ENCODE measurements at places on chromosomes 4 and X. TPM values are rescaled to one million over a fixed set of nuclear protein-coding genes. Genes with fewer than 3 reads are reported as not detected.

HCCS gene
- 17.0 TPM for total RNA-seq

MND1 gene
- total RNA-seq, result 1.1 TPM

HERC3 gene
- total RNA-seq, result 85.7 TPM

KLHL13 gene
- total RNA-seq, result 0.61 TPM

WDR17 gene
- 1.0 TPM for total RNA-seq

GAGE12J gene
- not detected for total RNA-seq

ZMAT1 gene
- total RNA-seq, result 20.5 TPM

DNA sequence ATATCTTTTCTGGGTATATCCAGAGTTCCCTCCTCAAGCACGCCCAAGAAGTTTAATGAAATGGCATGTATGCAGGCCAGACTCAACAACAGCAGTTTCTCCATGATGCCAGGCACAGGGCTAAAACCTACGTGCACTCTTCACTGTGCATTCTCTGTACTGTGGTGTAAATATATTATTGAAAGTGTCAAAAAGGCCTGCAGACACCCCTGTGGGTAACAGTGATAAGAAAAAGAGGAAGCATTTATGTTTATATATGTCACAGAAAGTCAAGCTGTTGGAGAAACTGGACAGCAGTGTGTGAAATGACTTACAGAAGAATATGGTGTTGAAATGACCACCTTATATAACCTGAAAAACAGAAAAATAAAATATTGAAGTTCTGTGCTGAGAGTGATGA lies 29.6 kb upstream of the DCAF8L1 start:
- H3K36me3 ChIP-seq, result no peaks in the 10 kb centered on the region
- no peaks in the 10 kb centered on the region for H3K4me1 ChIP-seq
- no peak overlapping the region for H3K4me3 ChIP-seq
- DNase-seq, result no peak
- no peak overlapping the region for H3K27ac ChIP-seq

- H3K4me3 ChIP-seq, result no peak overlapping the region
- H3K4me1 ChIP-seq, result no peaks in the 10 kb centered on the region
- DNase-seq, result no peak
- no peak overlapping the region for H3K27ac ChIP-seq
These were observed 89.2 kb upstream of the GPM6B start for GRCh38 chrX:13906093-13906492.

- DNase-seq, result no peak
- H3K27me3 ChIP-seq, result no peaks in the 10 kb centered on the region
- H3K27ac ChIP-seq, result no peak overlapping the region
- H3K4me1 ChIP-seq, result no peaks in the 10 kb centered on the region
- no peaks in the 10 kb centered on the region for H3K36me3 ChIP-seq
These were observed 804.3 kb downstream of the FSTL5 start for GRCh38 chr4:161359491-161359890.

DNA sequence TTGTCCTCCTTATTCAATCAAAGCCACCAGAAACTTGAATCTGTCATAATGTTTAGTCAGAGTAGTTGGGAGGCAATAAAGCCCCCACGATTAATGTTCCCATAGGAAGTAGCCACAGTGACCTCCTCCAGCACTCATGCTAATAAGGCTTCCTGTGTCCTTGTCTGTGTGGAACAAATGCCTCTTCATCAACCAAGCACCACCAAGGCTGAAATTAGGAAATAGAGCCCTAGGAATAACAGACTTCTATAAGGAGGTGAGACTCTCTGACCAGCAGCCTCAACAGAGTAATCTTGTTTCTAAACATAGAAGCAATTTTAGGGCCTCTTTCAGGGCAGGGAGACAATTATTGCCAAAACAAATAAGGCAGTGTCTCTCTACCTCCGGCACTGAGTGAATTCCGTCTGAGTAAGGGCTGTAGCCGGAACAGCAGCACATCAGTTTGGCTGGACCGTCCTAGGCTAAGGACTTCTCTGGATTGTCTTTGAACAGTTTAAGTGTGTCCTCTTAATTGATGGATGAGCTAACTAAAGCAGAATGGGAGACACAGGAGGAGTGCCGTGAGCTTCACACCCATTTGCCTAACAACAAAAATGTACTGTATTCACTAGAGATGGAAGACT lies 329.2 kb upstream of the HAND2 start:
- no peak for DNase-seq
- H3K4me3 ChIP-seq, result no peak overlapping the region
- no peaks in the 10 kb centered on the region for H3K4me1 ChIP-seq
- H3K27ac ChIP-seq, result no peak overlapping the region

GRCh38 chr4:155660436-155660835 lies 6.2 kb upstream of the GUCY1A1 start:
- no peaks in the 10 kb centered on the region for H3K4me1 ChIP-seq
- H3K27ac ChIP-seq, result no peak overlapping the region
- H3K27me3 ChIP-seq, result no peaks in the 10 kb centered on the region
- H3K36me3 ChIP-seq, result no peaks in the 10 kb centered on the region
- H3K4me3 ChIP-seq, result no peak overlapping the region

- no peaks in the 10 kb centered on the region for H3K36me3 ChIP-seq
- DNase-seq, result no peak
- no peak overlapping the region for H3K4me3 ChIP-seq
- H3K27ac ChIP-seq, result no peak overlapping the region
- H3K4me1 ChIP-seq, result no peaks in the 10 kb centered on the region
These were observed 177.5 kb upstream of the NUDT10 start for GRCh38 chrX:51155157-51155556.

DNA sequence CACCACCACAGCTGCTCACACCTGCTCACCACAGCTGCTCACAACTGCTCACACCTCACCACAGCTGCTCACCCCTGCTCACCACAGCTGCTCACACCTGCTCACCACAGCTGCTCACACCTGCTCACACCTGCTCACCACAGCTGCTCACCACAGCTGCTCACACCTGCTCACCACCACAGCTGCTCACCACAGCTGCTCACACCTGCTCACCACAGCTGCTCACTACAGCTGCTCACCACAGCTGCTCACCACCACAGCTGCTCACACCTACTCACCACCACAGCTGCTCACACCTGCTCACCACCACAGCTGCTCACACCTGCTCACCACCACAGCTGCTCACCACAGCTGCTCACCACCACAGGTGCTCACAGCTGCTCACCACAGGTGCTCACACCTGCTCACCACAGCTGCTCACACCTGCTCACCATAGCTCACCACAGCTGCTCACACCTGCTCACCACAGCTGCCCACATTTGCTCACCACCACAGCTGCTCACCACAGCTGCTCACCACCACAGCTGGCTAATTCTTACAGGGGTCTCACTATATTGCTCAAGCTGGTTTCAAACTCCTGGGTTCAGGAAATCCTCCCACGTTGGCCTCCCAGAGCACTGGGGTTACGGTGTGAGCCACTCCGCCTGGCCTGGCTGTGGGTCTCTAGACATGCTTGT lies 30.4 kb upstream of the CPLX1 start:
- DNase-seq, result peak; percentile 3
- peak overlapping the region; percentile 56 for H3K27ac ChIP-seq
- H3K4me3 ChIP-seq, result no peak overlapping the region

- no peak for DNase-seq
- no peaks in the 10 kb centered on the region for H3K36me3 ChIP-seq
- no peaks in the 10 kb centered on the region for H3K27me3 ChIP-seq
- H3K4me3 ChIP-seq, result no peak overlapping the region
- peaks cover 4% of the 10 kb centered on the region for H3K4me1 ChIP-seq
These were observed 211.3 kb downstream of the TENM3 start for GRCh38 chr4:182454440-182455013.

- H3K27ac ChIP-seq, result no peak within 1 kb of the TSS
- no peaks in the 10 kb centered on the region for H3K27me3 ChIP-seq
- H3K36me3 ChIP-seq, result no peaks in the 10 kb centered on the region
These were observed at the start of gene TCEAL4 for GRCh38 chrX:103585411-103586313. Gene TCEAL4, plus strand, starts transcription at chrX:103585515. Its CDS starts 1,161 bp downstream, at chrX:103586676.

- no peak for DNase-seq
These were observed 115.7 kb upstream of the GATB start for GRCh38 chr4:151876381-151876988.

DNA sequence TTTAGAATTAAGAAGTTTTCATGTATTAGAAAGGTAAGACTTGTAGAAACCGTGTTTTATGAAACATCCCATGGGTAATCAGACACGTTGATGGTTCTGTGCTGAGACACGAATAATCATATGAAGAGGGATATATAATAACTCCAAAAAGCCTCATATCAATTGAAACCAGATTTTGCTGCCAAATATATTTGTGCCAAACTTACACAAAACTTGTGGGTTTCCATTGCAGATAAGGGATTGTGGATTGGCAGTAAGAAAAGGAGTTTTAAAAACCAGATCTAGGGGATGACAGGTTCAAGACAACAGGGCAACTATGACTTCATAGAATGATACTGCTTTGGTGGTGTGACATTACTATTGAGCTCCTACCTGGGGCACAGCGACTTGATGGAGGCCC lies 616.1 kb downstream of the BCOR start:
- no peak for DNase-seq
- no peak overlapping the region for H3K27ac ChIP-seq
- H3K36me3 ChIP-seq, result no peaks in the 10 kb centered on the region
- no peaks in the 10 kb centered on the region for H3K4me1 ChIP-seq
- H3K27me3 ChIP-seq, result peaks cover 2% of the 10 kb centered on the region

GRCh38 chrX:108736509-108737479 lies at the start of gene IRS4:
Gene IRS4, minus strand, starts transcription at chrX:108736563.
- no peaks in the 10 kb centered on the region for H3K4me1 ChIP-seq
- no peak within 1 kb of the TSS for H3K27ac ChIP-seq
- peaks cover 29% of the 10 kb centered on the region for H3K27me3 ChIP-seq
- DNase-seq, result no peak

DNA sequence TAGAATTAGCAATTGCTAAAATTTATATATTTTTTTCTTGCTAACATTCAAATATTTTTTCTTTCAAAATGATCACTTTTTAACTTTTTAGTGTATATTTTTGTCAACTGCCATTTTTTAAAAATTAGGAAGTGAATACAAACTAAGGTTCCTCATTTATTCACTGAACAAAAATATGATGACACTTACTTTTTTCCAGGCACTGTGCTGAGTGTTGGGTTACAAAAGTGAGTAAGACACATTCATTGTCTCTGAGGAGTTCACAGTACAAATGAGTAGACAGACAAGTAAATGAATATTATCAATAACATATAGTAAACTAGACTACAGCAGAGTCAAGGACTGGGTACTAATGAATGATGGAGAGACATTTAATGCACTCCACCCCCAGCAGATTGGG lies 543.5 kb downstream of the PDHA2 start:
- H3K27me3 ChIP-seq, result no peaks in the 10 kb centered on the region
- no peak overlapping the region for H3K4me3 ChIP-seq
- DNase-seq, result no peak
- no peaks in the 10 kb centered on the region for H3K36me3 ChIP-seq

- no peak overlapping the region for H3K27ac ChIP-seq
- H3K27me3 ChIP-seq, result no peaks in the 10 kb centered on the region
- H3K4me1 ChIP-seq, result peaks cover 33% of the 10 kb centered on the region
- no peaks in the 10 kb centered on the region for H3K36me3 ChIP-seq
- no peak overlapping the region for H3K4me3 ChIP-seq
These were observed 21.1 kb downstream of the VSIG4 start for GRCh38 chrX:66018585-66019309.

GRCh38 chr4:181821039-181822004 lies 421.9 kb upstream of the TENM3 start:
- H3K4me3 ChIP-seq, result no peak overlapping the region
- no peak overlapping the region for H3K27ac ChIP-seq
- H3K4me1 ChIP-seq, result no peaks in the 10 kb centered on the region
- DNase-seq, result no peak
- no peaks in the 10 kb centered on the region for H3K27me3 ChIP-seq
- no peaks in the 10 kb centered on the region for H3K36me3 ChIP-seq

- H3K27me3 ChIP-seq, result peaks cover 2% of the 10 kb centered on the region
- H3K27ac ChIP-seq, result no peak overlapping the region
- H3K4me1 ChIP-seq, result no peaks in the 10 kb centered on the region
- H3K4me3 ChIP-seq, result no peak overlapping the region
- no peak for DNase-seq
These were observed 38.5 kb downstream of the CYTL1 start for GRCh38 chr4:4980621-4981230.
